ENCODE measurements at places on chromosomes 5 and 9. TPM values are rescaled to one million over a fixed set of nuclear protein-coding genes. Genes with fewer than 3 reads are reported as not detected.

The SMIM33 gene
- total RNA-seq, result 0.26 TPM

The IFT74 gene
- total RNA-seq, result 11.8 TPM

The IL13 gene
- 119 TPM for total RNA-seq

The PCDHGA7 gene
- not detected for total RNA-seq

The PLPP7 gene
- total RNA-seq, result not detected

The GLRX gene
- 65.3 TPM for total RNA-seq

The NEURL1B gene
- 0.26 TPM for total RNA-seq

The PRELID2 gene
- total RNA-seq, result 2.2 TPM

The TERT gene
- 0.82 TPM for total RNA-seq

The CYSRT1 gene
- 0.89 TPM for total RNA-seq

The DTWD2 gene
- total RNA-seq, result 1.5 TPM

The STPG3 gene
- not detected for total RNA-seq

The TMEM8B gene
- 1.2 TPM for total RNA-seq

The SNCAIP gene
- total RNA-seq, result not detected

The NPR3 gene
- 0.16 TPM for total RNA-seq

The CDHR2 gene
- total RNA-seq, result 1.6 TPM

The IFNA13 gene
- total RNA-seq, result not detected

The ANGPTL2 gene
- not detected for total RNA-seq

The DDX4 gene
- 0.12 TPM for total RNA-seq

The ACTBL2 gene
- total RNA-seq, result not detected

The BTF3 gene
- total RNA-seq, result 601 TPM

The RNF145 gene
- 93.9 TPM for total RNA-seq

The REEP5 gene
- total RNA-seq, result 97.0 TPM

The BHMT gene
- not detected for total RNA-seq

GRCh38 chr5:151078490-151079262 lies 2.2 kb downstream of the TNIP1 start:
- H3K4me1 ChIP-seq, result peaks cover 67% of the 10 kb centered on the region
- no peaks in the 10 kb centered on the region for H3K27me3 ChIP-seq
- H3K27ac ChIP-seq, result peak overlapping the region; percentile 78
- H3K36me3 ChIP-seq, result peaks cover 44% of the 10 kb centered on the region
- peak; percentile 90 for DNase-seq

GRCh38 chr5:5104550-5104949 lies 35.6 kb upstream of the ADAMTS16 start:
- no peaks in the 10 kb centered on the region for H3K27me3 ChIP-seq
- no peaks in the 10 kb centered on the region for H3K4me1 ChIP-seq
- no peak overlapping the region for H3K27ac ChIP-seq
- H3K36me3 ChIP-seq, result no peaks in the 10 kb centered on the region
- H3K4me3 ChIP-seq, result no peak overlapping the region

DNA sequence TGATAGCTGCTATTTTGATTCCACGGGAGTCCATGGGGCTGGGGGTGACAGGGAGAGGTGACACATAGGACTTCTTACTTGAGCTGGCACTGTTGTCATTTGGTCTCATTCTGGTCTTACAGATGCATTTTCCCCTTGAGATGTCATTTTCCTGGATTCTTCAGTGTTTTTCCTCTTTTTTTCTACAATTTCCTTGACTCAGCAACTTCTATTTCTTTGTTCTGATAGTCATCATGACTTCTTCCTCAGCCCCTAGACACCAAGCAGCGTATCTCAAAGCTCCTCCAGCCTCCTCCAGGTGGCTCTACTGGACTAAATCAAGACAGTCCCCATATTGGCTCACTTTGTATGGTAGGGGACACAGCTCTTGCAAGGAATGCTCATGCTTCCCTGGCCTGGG lies 16.5 kb downstream of the LVRN start:
- no peak overlapping the region for H3K4me3 ChIP-seq
- H3K4me1 ChIP-seq, result peaks cover 22% of the 10 kb centered on the region
- no peak overlapping the region for H3K27ac ChIP-seq
- H3K27me3 ChIP-seq, result peaks cover 34% of the 10 kb centered on the region
- DNase-seq, result no peak

- H3K27me3 ChIP-seq, result peaks cover 14% of the 10 kb centered on the region
- H3K36me3 ChIP-seq, result no peaks in the 10 kb centered on the region
- no peak for DNase-seq
- no peak overlapping the region for H3K4me3 ChIP-seq
- H3K4me1 ChIP-seq, result no peaks in the 10 kb centered on the region
Measured at GRCh38 chr9:71490810-71491209, 277.5 kb downstream of the CEMIP2 start.

GRCh38 chr9:880725-881124 lies 39.2 kb downstream of the DMRT1 start:
- DNase-seq, result peak; percentile 43
- peaks cover 9% of the 10 kb centered on the region for H3K4me1 ChIP-seq
- peaks cover 50% of the 10 kb centered on the region for H3K27me3 ChIP-seq
- H3K27ac ChIP-seq, result no peak overlapping the region
- no peak overlapping the region for H3K4me3 ChIP-seq

- no peaks in the 10 kb centered on the region for H3K4me1 ChIP-seq
- H3K4me3 ChIP-seq, result no peak overlapping the region
- no peak overlapping the region for H3K27ac ChIP-seq
- H3K27me3 ChIP-seq, result no peaks in the 10 kb centered on the region
- no peak for DNase-seq
- H3K36me3 ChIP-seq, result no peaks in the 10 kb centered on the region
Measured at GRCh38 chr5:100313657-100314056, 221.5 kb upstream of the FAM174A start.

DNA sequence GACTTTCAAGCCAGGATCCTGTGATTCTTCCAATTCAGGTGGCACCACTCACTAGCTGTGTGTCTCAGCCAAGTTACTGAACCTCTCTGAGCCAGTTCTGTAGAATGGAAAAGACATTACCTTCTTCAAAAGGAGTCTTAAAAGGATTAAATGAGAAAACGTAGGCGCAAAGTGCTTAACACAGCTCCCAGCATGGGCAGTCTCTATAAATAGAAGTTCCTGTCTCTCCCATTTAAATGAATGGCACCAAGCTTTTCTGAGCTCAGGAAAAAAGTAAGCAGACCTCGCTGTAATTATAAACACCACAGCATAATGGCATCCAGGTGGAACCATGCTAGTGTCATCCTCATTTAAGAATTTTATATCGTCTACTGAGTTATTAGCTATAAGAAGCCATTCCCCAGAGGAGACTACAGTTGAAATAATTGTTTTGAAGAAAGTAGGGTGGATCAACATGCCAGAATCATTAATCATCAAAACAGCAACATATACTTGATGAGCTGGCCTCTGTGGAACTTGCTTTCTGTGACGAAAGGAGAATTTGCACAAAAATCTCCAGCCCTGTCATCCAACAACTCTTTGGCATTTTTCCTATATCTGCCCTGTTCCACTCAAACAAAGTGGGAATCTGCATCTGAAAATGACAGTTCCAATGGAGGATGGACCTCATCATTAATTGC lies 188.9 kb downstream of the SPOCK1 start:
- H3K36me3 ChIP-seq, result no peaks in the 10 kb centered on the region
- no peak overlapping the region for H3K27ac ChIP-seq
- H3K4me1 ChIP-seq, result no peaks in the 10 kb centered on the region
- no peak overlapping the region for H3K4me3 ChIP-seq
- DNase-seq, result no peak
- peaks cover 18% of the 10 kb centered on the region for H3K27me3 ChIP-seq

- H3K36me3 ChIP-seq, result no peaks in the 10 kb centered on the region
- H3K27ac ChIP-seq, result no peak overlapping the region
- DNase-seq, result peak; percentile 45
Measured at GRCh38 chr5:76145945-76146344, 62.8 kb downstream of the SV2C start.

- DNase-seq, result no peak
- no peaks in the 10 kb centered on the region for H3K27me3 ChIP-seq
- H3K36me3 ChIP-seq, result peaks cover 8% of the 10 kb centered on the region
- H3K4me3 ChIP-seq, result no peak overlapping the region
Measured at GRCh38 chr9:33885948-33886347, 69.0 kb downstream of the UBE2R2 start.

- DNase-seq, result no peak
- no peaks in the 10 kb centered on the region for H3K36me3 ChIP-seq
- no peak overlapping the region for H3K27ac ChIP-seq
- H3K4me3 ChIP-seq, result no peak overlapping the region
Measured at GRCh38 chr5:124744170-124744971, 2.1 kb downstream of the ZNF608 start.

DNA sequence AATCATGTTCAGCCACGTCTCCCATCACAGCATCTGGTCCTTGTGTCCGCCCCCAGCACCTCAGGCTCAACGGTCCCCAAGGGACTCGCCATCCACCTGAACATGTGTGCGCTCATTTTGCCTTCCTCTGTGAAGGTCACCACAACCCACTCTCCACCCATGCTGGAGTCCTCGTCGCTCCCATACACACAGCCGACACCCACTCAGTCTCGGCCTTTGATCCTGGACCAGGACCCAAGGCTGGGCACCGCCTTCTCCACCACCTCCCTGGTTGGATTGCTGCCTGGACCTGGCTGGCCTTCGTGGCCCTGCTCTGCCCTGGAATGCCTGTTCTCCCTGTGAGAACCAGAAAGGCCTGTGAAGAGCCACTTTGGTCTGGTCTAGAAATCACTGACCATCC lies 60.3 kb downstream of the UBE2QL1 start:
- no peak overlapping the region for H3K27ac ChIP-seq
- peaks cover 20% of the 10 kb centered on the region for H3K27me3 ChIP-seq
- H3K36me3 ChIP-seq, result no peaks in the 10 kb centered on the region

- H3K4me3 ChIP-seq, result no peak overlapping the region
- H3K36me3 ChIP-seq, result peaks cover 2% of the 10 kb centered on the region
- peaks cover 2% of the 10 kb centered on the region for H3K4me1 ChIP-seq
- H3K27ac ChIP-seq, result no peak overlapping the region
- DNase-seq, result no peak
Measured at GRCh38 chr5:135493406-135494180, 41.4 kb upstream of the TIFAB start.

GRCh38 chr9:76803083-76803482 lies 38.8 kb downstream of the PCA3 start:
- no peaks in the 10 kb centered on the region for H3K36me3 ChIP-seq
- H3K4me1 ChIP-seq, result no peaks in the 10 kb centered on the region
- H3K4me3 ChIP-seq, result no peak overlapping the region
- no peak for DNase-seq

DNA sequence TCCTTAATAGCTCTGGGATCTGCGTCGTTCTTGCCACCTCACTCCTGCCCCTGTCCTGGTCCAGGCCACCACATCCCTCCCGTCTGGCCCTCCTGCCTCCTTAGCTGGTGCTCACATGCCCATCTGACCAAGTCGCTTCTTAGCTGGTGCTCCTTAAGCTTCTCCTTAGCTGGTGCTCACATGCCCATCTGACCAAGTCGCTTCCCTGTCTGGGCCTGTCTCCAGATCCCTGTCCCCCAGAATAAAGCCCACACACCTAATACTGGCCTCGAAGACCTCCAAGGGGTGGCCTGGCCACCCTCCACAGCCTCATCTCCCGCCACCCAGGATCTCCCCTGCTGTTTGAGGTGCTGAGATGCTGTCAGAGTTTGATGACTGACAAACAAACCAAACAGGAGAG lies 31.4 kb upstream of the TTLL11 start:
- H3K4me1 ChIP-seq, result peaks cover 21% of the 10 kb centered on the region
- no peaks in the 10 kb centered on the region for H3K36me3 ChIP-seq
- DNase-seq, result no peak
- no peak overlapping the region for H3K27ac ChIP-seq
- no peak overlapping the region for H3K4me3 ChIP-seq
- peaks cover 34% of the 10 kb centered on the region for H3K27me3 ChIP-seq

DNA sequence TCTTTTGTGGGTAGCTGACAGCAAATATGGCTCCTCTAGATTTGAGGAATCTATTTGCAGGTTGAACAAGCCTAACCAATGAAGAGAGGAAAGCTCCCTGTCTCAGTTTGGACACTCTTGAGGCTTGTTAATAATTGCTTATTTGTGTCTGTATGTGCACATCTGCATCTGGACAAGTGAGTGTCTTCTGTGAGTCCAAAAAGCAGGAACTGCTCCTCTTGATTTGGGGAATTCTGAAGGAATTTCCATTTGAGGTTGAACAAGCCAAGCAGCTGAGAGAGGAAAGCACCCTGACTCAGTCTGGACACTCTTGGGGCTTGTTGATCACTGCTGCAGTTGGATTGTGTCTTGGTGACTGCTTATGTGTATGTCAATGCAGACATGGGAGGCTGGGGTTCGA lies 211.6 kb downstream of the DTWD2 start:
- H3K27me3 ChIP-seq, result no peaks in the 10 kb centered on the region
- DNase-seq, result no peak
- H3K36me3 ChIP-seq, result no peaks in the 10 kb centered on the region

DNA sequence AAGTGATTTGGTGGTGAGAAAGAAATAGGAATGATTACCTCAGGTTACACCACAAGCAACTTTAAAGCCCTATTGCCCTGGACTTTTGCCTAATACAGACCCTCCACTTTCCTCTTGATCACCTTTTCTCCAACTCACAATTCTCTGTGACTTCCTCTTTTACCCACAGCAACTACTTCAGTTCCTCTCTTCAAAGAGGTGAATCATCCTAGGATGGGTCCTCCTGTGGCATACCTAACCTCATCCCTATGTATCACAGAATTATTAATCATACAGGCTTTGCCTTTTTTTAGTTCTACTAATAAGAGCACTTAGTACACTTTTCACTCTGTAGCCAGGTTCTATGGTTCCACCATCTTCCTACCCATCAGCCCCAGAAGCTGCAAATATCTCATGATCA lies 19.6 kb upstream of the INSL6 start:
- H3K4me3 ChIP-seq, result no peak overlapping the region
- H3K27me3 ChIP-seq, result no peaks in the 10 kb centered on the region
- peaks cover 11% of the 10 kb centered on the region for H3K4me1 ChIP-seq
- no peak overlapping the region for H3K27ac ChIP-seq
- peaks cover 1% of the 10 kb centered on the region for H3K36me3 ChIP-seq

DNA sequence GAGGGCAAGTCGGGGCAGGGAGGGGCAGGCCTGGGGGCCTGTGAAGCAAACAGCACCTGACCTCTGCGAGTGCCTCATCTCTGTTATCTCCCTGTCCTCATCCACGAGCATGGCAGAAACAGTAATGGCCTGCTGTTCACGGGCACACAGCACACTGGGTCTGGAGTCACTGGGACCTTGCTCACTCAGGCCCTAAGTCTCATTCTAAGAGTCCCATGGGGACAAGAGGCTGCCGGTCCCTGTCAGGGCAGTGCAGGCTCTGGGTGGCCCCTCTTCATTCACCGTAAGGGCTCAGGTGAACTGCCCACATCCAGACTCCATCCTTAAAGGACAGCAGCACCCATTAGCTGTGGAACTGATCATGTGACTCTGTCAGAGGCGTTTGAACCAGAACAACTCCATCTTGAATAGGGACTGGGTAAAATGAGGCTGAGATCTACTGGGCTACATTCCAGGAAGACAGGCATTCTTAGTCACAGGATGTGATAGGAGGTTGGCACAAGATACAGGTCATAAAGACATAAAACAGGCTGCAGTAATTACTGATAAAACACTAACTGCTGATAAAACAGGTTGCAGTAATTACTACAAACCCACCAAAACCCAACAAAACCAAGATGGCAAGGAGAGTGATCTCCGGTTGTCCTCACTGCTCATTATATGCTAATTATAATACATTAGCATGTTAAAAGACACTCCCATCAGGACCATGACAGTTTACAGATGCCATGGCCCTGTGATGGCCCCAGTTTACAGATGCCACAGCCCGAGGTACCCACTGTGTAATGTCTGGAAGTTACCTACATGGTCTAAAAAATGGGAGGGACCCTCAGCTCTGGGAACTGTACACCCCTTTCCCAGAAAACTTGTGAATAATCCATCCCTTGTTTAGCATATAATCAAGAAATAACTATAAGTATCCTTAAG lies 28.7 kb downstream of the BICD2 start:
- peaks cover 34% of the 10 kb centered on the region for H3K4me1 ChIP-seq
- no peaks in the 10 kb centered on the region for H3K36me3 ChIP-seq
- DNase-seq, result no peak
- H3K27me3 ChIP-seq, result no peaks in the 10 kb centered on the region
- no peak overlapping the region for H3K4me3 ChIP-seq

- peaks cover 30% of the 10 kb centered on the region for H3K4me1 ChIP-seq
- DNase-seq, result no peak
- peaks cover 7% of the 10 kb centered on the region for H3K27me3 ChIP-seq
- H3K4me3 ChIP-seq, result no peak overlapping the region
- no peak overlapping the region for H3K27ac ChIP-seq
Measured at GRCh38 chr9:99002706-99003105, 59.0 kb downstream of the COL15A1 start.

Measured in activated CD8-positive, alpha-beta memory T cell treated with anti-CD3 and anti-CD28 coated beads, Interleukin-2, amount 10 ng/mL, durations not matched to agents 7 days and 5 days (primary cell).